ENCODE measurements at places on chromosomes 2 and 18.
A peak's percentile ranks its signal among the peaks of the same experiment; 100 is the strongest.

GRCh38 chr2:239966853-239967552, 58.1 kb downstream of the NDUFA10 start:
- DNase-seq: no peak

GRCh38 chr2:208125251-208125650, 927 bp upstream of the CRYGD start:
- no peak for DNase-seq

- DNase-seq: no peak
These were observed 460.2 kb upstream of the UBE2E3 start for GRCh38 chr2:180520206-180520605.

DNA sequence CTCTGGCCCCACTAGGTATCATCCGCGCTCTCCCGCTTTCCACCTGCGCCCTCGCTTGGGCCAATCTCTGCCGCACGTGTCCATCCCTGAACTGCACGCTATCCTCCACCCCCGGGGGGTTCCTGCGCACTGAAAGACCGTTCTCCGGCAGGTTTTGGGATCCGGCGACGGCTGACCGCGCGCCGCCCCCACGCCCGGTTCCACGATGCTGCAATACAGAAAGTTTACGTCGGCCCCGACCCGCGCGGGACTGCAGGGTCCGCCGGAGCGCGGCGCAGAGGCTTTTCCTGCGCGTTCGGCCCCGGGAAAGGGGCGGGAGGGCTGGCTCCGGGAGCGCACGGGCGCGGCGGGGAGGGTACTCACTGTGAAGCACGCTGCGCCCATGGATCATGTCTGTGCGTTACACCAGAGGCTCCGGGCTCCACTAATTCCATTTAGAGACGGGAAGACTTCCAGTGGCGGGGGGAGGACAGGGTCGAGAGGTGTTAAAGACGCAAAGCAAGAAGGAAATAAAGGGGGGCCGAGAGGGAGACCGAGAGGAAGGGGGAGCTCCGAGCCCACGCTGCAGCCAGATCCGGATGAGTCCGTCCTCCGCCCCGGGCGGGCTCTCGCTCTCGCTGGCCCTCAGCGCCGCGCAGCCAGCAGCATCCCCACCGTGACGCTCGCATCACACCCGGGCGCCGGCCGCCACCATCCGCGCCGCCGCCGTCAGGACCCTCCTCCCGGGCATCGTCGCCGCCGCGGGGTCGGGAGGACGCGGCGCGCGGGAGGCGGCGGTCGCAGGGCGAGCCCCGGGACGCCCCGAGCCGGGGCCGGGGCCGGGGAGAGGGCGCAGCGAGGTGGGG, 664 bp downstream of the NETO1 start:
- DNase-seq: no peak

DNA sequence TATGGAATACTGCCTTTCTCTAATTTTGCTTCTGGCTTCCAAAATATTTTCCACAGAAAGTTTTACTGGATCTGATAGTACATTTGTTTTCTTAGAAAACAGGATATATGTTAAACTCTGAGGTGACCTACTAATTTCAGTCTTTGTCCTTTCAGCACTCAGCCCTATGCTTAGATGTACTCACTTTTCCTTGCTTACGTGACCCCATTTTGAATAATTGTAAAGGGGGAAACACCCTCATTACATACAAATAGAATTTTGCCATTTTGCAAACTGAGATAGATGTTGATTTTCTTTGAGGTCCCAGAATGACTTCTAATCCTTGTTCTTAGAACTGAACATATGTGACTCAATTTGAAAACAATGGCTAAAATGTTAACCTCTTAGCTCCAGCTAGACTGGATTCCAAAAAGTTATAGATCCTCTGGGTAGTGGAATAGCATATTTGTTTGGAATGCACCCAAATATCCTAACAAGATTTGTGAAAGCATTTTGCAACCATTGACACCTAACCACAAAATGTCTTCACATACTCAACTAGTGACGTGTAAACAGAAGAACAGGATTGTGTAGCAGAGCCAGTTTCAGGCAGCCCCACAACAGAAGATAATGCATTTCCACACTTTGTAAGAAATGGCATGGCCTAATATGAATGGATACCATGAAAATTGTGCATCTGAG, 44.8 kb upstream of the EHBP1 start:
- no peak for DNase-seq

DNA sequence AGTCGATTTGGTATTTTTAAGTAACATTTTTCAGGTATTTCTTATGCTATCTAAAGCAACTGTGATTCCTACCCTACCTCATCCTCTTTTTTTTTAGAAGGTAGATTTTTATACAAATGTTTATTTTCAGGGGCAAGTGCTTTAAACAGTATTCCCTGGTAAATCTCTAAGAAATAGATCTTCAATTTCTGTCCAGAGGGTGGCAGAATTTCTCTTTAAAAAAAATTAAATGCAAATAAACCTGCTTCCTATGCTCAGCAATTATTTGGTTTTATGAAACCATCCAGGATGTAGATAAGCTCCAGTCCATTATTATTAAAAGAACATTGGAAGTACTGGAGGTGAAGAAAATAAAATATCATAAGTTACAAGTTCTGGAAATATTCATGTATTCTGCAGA, 191.9 kb downstream of the MYO3B start:
- DNase-seq: no peak

GRCh38 chr2:119517433-119517832, 6.8 kb downstream of the SCTR start:
- DNase-seq: no peak

DNA sequence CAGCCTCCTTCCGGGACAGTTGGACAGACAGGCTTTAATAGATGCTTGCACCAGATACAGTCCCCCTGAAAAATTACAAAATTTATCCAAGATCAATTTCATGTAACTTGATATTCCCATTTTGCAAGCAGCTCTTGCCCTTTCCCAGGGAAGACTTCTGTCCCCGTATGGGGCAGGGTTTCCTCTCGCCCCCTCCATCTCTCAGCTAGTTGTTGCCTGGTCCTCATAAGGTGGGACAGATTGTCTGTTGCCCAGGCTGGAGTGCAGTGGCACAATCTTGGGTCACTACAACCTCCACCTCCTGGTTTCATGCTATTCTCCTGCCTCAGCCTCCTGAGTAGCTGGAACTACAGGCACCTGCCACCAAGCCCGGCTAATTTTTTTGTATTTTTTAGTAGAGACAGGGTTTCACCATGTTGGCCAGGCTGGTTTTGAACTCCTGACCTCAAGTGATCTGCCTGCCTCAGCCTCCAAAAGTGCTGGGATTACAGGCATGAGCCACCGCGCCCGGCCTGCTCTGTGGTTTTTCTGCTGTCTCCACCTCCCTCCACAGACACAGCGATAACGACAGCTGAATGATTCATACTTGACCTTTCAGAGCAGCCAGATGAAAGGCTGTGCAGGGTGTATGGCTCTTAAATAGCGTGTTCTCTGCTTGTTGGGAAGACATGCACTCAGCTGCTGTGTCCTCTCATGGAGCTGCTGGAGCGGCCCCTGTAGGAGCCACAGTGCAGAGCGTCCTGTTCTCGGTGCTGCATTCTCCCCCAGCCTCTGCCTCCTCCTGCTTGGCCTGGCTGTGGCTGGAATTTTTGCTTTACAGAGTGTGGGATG, 61.4 kb downstream of the TTC39C start:
- DNase-seq: peak; percentile 33

GRCh38 chr2:68248806-68249205, 3.5 kb downstream of the PPP3R1 start:
- no peak for DNase-seq

DNA sequence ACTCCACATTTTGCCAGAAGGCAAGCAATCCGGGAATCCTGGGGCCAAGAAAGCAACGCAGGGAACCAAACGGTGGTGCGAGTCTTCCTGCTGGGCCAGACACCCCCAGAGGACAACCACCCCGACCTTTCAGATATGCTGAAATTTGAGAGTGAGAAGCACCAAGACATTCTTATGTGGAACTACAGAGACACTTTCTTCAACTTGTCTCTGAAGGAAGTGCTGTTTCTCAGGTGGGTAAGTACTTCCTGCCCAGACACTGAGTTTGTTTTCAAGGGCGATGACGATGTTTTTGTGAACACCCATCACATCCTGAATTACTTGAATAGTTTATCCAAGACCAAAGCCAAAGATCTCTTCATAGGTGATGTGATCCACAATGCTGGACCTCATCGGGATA, 26.8 kb downstream of the B3GNT2 start:
- no peak for DNase-seq

DNA sequence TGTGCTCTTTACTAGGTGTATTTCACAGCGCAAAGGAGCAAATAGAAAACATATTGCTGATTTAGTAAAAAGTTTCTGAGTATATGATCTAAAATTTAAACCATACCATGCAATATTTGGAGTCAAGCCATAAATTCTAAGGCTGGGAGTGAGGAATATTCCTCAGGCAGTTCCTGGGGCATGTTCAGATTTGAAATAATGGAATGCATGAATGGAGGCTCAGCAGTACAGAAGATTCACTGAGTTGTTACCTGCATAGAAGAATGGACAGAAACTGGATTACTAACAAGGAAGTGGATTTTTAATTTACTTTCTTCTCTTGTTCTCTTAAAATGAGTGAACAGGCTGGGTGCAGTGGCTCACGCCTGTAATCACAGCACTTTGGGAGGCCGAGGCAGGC, 441.0 kb upstream of the MAP2 start:
- DNase-seq: no peak

Data from central memory CD4-positive, alpha-beta T cell (primary cell).